ENCODE measurements at places on chromosomes 16 and 17.

- DNase-seq: no peak
Measured at GRCh38 chr16:84884596-84885341, 65.0 kb downstream of the CRISPLD2 start.

DNA sequence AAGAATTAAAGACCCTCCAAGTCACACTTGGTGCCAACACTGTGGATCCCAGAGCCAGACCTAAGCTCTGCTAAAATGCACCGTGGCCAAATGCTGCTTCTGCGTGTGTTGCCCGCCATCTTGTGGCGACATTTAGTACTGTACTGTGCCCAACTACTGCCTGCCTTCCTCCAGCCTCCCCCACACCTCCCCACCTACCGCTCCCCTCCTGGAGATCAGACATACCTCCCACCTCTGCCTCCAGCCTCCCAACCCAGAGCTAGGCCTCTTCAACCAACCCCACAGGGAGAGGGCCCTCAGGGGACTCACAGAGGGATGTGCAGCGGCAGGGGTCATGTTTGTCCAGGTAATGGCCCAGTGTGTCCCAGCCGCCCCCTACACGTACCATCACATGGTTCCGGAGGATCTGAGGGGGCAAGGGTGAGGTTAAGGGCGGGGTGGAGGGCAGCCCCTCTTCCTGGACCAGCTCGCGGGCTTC lies 5.5 kb downstream of the GAS2L2 start:
- peak; percentile 73 for DNase-seq

GRCh38 chr17:70636517-70637133 lies 467.3 kb downstream of the KCNJ2 start:
- no peak for DNase-seq

- DNase-seq: no peak
Measured at GRCh38 chr17:34167354-34167753, 87.7 kb upstream of the CCL2 start.

GRCh38 chr16:79468121-79468552 lies 132.4 kb downstream of the MAF start:
- DNase-seq: no peak
